MCF 10A (cell line): ENCODE measurements at places on chromosomes 1 and 21. TPM values are rescaled to one million over a fixed set of nuclear protein-coding genes. Genes with fewer than 3 reads are reported as not detected.

The PTCH2 gene
- total RNA-seq, result 0.56 and 0.79 TPM in 2 replicates

The ADGRL4 gene
- total RNA-seq, result 0.21 TPM in 1 of 2 replicates, not detected in the other

The PPIAL4G gene
- total RNA-seq, result not detected in 2 replicates

DNA sequence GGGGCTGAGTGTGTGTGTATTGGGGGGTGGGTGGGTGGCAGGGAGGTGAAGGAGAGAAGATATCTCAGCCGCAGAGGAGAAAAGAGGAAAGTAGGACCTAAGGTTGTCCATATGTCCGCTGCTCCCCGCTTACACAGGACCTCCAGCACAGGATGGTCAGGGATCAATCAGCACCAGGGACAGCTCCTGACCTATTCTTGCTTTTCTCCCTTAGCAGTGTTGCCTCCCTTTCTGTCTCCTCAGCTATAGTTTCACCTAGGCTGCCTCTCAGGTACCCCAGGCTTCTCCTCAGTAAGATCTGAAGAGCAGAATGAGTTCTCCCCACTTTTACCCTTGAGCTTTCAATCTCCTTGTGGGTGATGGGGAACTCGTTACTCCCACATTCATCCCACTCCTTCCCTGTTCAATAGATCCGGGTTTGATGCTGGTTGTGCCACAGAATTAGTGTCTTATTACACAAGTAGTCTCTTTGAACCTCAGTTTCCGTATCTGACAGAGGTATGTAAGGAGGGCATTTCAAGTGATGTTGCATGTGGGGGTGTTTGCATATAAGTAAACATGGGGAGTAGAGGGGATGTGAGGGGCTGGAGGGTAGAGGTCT, 1.4 kb upstream of the DPH2 start:
- H3K27ac ChIP-seq, result no peak overlapping the region
- H3K4me1 ChIP-seq, result no peaks in the 10 kb centered on the region
- DNase-seq, result peak; percentile 51
- H3K27me3 ChIP-seq, result no peaks in the 10 kb centered on the region
- no peaks in the 10 kb centered on the region for H3K36me3 ChIP-seq
- no peak overlapping the region for H3K4me3 ChIP-seq

DNA sequence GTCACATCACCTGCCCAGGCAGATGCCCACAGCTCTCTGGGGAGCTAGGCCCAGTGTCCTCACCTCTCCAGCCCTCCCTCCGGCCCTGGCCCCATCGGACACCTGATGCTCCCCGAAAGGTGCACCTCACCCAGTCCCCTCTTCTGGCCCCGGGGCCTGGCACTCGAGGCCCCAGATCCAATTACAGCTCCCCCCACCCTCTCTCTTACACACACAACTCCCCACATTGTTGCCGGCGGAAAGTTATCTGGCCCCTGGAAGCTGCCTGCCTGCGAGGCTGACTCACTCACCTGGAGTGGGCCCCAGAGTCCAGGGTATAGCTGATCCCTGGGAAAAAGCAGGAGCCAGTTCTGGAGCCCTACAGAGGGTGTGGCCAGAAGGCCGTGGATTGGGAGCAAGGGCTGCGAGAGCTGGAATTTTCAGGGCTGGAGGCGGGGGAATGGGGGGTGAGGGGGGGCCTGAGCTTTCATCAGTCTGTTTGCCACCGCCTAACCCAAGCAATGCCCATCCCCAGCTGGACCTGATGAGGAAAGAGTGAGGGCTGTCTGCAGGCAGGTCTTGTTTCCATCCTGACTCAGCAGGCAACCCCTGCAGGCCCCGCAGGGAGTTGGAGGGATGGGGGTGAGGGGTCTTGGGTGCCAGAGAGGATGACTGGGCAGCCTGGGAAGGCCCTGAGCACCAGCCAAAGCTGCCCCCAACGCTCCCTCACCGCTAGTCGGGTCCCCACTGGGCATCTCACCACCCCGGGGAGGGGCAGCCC, 948 bp downstream of the FBXO2 start:
- DNase-seq, result peak; percentile 81
- peaks cover 19% of the 10 kb centered on the region for H3K36me3 ChIP-seq
- no peaks in the 10 kb centered on the region for H3K4me1 ChIP-seq
- H3K27ac ChIP-seq, result no peak overlapping the region
- peak overlapping the region; percentile 76 for H3K4me3 ChIP-seq

- H3K27me3 ChIP-seq, result peaks cover 3% of the 10 kb centered on the region
- no peak for DNase-seq
- peaks cover 6% of the 10 kb centered on the region for H3K4me1 ChIP-seq
- no peak overlapping the region for H3K27ac ChIP-seq
- no peak overlapping the region for H3K4me3 ChIP-seq
- H3K36me3 ChIP-seq, result no peaks in the 10 kb centered on the region
Observed at GRCh38 chr1:27623327-27624212, 11.4 kb downstream of the FGR start.

DNA sequence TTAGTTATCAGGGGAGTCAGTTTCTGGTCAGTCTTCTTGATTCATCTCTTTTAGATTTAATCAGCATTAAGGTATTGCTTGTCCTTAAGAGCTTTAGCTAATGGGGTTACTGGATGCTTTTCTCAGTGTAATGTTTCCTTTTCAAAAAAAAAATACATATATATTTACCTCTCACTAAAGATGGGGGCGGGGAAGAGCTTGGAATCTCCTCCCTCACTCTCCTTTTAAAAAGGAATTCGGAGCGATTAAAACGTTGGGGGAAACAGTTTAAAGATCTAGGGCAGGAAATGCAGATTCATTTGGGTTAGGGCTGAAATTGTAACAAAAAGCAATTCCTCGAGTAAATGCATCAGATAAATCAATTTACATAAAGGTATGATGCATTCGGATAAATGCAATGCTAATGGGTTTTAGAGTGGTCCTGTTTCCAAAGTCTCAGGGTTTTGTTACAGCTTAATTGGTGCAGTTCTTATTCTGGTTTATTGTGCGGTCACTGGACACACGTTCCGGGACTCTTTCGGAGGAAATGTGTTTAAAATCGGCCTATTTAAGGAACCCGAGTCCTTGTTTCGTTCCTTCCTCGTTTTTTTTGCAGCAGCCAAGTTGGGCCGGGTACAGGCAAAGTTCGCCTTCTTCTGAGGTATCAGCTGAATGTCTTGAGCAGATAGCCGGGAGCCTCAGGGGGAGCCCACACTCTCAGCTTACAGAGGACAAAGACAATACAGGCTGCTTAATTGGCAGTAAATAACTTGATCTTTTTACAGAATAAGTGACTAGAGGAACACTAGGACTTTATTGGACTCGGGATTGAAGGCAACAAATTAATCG, 1.6 kb downstream of the LMO4 start:
- no peaks in the 10 kb centered on the region for H3K27me3 ChIP-seq
- peaks cover 26% of the 10 kb centered on the region for H3K4me1 ChIP-seq
- peaks cover 20% of the 10 kb centered on the region for H3K36me3 ChIP-seq
- DNase-seq, result peak; percentile 43

DNA sequence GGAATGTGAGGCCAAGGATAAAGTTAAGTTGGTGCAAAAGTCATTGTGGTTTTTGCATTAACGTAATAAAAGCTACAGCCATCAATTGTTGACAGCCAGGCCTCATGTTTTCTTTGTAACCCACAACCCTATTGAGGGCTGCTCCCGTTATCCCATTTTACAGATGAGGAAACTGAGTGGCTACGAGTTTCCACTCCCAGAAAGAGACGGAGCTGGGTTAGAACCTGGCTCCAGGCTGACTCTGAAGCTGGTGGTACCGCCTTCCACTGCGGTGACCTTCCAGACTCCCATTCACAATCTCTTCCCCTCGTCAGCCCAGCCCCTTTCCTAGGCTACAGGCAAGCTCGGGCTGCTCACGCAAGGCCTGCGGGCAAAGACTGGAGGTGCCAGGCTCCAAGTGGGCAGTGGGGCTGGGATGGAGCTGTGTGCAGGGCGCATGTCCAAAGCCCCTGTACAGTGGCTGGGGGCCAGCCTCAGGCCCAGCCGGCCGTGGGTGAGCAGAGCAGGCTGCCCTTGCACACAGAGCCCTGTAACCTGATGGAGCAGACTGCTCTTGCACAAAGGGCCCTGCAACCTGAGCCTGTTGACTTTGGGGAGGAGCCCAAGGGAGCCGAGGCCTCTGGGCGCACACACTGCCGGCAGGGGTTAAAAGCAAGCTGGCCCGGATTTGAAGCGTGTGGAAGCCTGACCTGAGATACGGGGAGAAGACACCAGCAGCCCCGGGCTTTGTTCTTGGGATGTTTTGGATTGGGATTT, 97.4 kb upstream of the TMPRSS2 start:
- no peak overlapping the region for H3K27ac ChIP-seq
- H3K4me1 ChIP-seq, result peaks cover 6% of the 10 kb centered on the region
- no peak for DNase-seq
- no peak overlapping the region for H3K4me3 ChIP-seq
- H3K36me3 ChIP-seq, result no peaks in the 10 kb centered on the region

- no peak overlapping the region for H3K27ac ChIP-seq
- peaks cover 49% of the 10 kb centered on the region for H3K36me3 ChIP-seq
- H3K4me3 ChIP-seq, result no peak overlapping the region
Observed at GRCh38 chr1:3627515-3628253, 2.9 kb downstream of the TPRG1L start.

GRCh38 chr1:236301958-236302335, 20.2 kb upstream of the ERO1B start:
- no peak overlapping the region for H3K27ac ChIP-seq
- H3K4me3 ChIP-seq, result no peak overlapping the region
- no peak for DNase-seq
- H3K36me3 ChIP-seq, result no peaks in the 10 kb centered on the region
- no peaks in the 10 kb centered on the region for H3K27me3 ChIP-seq
- no peaks in the 10 kb centered on the region for H3K4me1 ChIP-seq

DNA sequence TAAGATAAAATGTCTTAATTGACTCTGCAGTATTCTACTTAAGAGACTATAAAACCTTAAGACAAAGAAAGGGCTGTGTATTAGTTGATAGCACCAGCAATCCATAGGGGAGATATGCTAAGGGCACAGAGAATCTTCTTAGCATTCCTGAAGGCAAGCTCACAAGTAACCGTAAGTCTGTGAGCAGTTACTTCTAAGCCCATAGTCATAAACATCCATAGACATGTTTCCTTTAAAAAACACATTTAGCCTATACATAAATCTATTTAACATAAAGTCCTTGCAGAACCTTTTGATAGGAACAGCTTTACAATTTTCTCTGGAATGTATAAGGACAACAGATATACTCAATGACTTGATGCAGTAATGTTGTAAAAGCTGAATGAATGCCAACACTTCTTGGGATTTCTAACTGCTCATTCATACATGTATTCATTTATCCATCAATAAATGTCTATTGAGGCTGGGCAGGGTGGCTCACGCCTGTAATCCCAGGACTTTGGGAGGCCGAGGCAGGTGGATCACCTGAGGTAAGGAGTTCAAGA, 6.3 kb upstream of the ERRFI1 start:
- no peak for DNase-seq
- no peaks in the 10 kb centered on the region for H3K36me3 ChIP-seq
- H3K4me3 ChIP-seq, result no peak overlapping the region
- H3K27ac ChIP-seq, result peak overlapping the region; percentile 31
- H3K4me1 ChIP-seq, result peaks cover 27% of the 10 kb centered on the region

- no peaks in the 10 kb centered on the region for H3K27me3 ChIP-seq
- DNase-seq, result peak; percentile 16
- H3K4me3 ChIP-seq, result no peak overlapping the region
- H3K36me3 ChIP-seq, result no peaks in the 10 kb centered on the region
Observed at GRCh38 chr1:84884671-84885389, 8.2 kb downstream of the LPAR3 start.

- DNase-seq, result no peak
- H3K4me3 ChIP-seq, result no peak overlapping the region
- H3K27me3 ChIP-seq, result no peaks in the 10 kb centered on the region
- H3K4me1 ChIP-seq, result peaks cover 6% of the 10 kb centered on the region
- no peak overlapping the region for H3K27ac ChIP-seq
Observed at GRCh38 chr1:115946116-115946515, 30.2 kb upstream of the SLC22A15 start.

DNA sequence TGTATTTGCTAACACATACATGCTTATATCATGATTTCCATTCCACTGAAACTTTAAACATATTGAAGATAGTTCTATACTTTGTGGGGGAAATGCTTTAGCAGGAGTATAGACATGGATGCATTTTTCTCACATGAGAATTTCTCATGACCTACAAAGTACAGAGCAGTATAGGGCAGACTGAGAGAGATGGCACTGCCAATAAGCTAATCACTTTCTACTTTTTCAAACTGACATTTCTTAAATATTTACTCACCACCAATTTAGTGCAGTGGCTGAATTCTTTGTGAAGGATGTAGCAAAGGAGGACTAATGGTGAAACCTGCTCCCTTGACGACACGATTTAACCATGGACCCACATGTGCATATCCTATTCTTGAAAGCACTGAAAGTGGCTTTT, 923.5 kb downstream of the ADGRL2 start:
- H3K4me3 ChIP-seq, result no peak overlapping the region
- H3K27ac ChIP-seq, result no peak overlapping the region
- no peak for DNase-seq
- H3K4me1 ChIP-seq, result no peaks in the 10 kb centered on the region

DNA sequence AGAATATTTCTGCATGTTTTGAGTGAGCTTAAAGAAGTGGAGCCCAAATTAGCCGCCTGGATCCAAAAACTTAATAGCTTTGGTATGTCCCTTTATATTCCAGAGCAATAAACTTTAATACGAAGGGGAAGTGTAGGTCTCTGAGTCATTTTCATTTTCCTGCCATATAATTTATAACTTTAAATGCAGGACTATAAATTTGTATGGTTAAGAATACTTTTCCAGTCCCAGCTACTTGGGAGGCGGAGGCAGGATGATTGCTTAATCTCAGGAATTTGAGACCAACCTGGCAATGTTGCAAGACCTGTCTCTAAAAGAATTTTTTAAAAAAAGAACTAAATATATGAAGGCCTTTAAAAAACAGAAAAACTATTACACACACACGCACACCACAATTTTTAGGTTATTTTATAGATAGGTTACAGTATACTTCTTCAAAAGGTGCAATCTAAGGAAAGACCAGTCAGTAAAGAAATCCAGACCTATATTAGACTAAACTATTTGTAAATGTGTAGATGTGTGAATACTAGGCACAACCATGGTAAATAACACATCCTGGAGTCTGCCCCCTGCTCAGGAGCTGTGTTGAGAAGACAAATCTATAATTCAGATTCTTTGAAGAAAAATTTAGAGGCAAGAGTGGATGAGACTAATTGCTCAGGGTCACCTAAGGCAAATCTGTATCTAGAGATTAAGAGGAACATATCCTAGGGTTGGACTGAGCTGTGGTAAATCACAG, 80.3 kb downstream of the TTC3 start:
- no peak overlapping the region for H3K27ac ChIP-seq
- no peaks in the 10 kb centered on the region for H3K27me3 ChIP-seq
- peaks cover 84% of the 10 kb centered on the region for H3K36me3 ChIP-seq
- H3K4me1 ChIP-seq, result peaks cover 10% of the 10 kb centered on the region
